ENCODE measurements at places on chromosomes 16 and 17.

- no peak for DNase-seq
Measured at GRCh38 chr16:58325941-58326340, 31.1 kb upstream of the PRSS54 start.

GRCh38 chr17:42438600-42439567 is 15.8 kb upstream of the CAVIN1 start:
- DNase-seq = no peak

DNA sequence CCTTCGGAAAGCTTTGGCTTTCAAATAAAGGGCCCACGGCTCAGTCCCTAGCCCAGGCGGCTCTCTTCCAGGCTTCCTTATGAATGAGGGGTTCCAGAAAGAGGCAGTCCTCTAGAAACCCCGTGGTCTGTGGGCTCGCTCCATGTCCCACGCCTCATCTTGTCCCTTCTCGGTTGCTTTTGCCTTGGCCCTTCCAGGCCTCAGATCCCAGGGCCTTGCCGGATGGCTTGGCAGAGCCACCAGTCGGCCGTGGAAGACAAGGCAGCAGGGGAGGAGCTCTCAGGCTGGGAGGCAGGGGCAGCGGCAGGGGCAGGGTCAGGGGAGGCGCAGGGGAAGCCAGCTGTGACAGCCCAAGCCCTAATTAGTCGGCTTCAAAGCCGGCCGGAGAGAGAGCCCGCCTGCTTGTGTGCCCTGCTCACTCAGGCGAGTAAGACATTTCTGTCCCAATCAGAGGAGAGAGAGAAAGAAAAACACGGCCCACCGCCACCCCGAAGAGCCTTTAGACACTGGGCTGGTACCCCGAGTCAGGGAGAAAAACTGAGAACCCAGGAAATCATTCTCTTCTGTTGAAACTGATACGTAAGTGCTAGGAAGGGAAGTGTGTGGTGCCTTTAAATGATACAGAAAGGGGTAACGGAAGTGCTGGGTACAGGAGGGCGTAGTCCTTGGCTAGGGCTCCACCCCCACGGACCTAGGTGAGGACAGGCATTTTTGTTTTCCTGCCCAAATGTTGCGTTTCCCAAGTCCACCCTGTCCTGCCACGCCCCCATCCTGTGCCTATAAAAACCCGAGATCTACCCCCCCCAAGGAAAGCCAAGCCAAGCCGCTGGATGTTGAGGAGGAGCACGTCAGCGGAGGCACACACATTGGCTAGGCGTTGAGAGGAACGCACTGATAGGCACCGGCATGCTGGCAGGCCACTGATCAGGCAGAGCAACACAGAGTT is 27.8 kb upstream of the MEIOC start:
- DNase-seq = no peak

DNA sequence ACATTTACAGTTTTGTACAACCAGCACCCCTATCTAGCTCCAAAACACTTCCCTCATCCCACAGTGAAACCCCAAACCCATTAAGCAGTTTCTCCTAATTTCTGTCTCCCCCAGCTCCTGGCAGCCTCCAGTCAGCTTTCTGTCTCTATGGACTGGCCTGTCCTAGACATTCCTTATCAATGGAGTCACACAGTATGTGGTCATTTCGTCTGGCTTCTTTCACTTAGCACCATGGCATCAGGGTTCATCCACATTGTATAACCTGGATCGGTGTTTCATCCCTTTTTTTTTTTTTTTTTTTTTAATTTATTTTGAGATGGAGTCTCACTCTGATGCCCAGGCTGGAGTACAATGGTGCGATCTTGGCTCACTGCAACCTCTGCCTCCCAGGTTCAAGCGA is 68.5 kb downstream of the ZDHHC7 start:
- DNase-seq = no peak

DNA sequence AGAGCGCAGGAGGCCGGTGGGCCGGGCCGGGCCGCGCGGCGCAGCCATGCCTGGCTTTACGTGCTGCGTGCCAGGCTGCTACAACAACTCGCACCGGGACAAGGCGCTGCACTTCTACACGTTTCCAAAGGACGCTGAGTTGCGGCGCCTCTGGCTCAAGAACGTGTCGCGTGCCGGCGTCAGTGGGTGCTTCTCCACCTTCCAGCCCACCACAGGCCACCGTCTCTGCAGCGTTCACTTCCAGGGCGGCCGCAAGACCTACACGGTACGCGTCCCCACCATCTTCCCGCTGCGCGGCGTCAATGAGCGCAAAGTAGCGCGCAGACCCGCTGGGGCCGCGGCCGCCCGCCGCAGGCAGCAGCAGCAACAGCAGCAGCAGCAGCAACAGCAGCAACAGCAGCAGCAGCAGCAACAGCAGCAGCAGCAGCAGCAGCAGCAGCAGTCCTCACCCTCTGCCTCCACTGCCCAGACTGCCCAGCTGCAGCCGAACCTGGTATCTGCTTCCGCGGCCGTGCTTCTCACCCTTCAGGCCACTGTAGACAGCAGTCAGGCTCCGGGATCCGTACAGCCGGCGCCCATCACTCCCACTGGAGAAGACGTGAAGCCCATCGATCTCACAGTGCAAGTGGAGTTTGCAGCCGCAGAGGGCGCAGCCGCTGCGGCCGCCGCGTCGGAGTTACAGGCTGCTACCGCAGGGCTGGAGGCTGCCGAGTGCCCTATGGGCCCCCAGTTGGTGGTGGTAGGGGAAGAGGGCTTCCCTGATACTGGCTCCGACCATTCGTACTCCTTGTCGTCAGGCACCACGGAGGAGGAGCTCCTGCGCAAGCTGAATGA is 606 bp downstream of the THAP11 start:
- DNase-seq = peak; percentile 28

DNA sequence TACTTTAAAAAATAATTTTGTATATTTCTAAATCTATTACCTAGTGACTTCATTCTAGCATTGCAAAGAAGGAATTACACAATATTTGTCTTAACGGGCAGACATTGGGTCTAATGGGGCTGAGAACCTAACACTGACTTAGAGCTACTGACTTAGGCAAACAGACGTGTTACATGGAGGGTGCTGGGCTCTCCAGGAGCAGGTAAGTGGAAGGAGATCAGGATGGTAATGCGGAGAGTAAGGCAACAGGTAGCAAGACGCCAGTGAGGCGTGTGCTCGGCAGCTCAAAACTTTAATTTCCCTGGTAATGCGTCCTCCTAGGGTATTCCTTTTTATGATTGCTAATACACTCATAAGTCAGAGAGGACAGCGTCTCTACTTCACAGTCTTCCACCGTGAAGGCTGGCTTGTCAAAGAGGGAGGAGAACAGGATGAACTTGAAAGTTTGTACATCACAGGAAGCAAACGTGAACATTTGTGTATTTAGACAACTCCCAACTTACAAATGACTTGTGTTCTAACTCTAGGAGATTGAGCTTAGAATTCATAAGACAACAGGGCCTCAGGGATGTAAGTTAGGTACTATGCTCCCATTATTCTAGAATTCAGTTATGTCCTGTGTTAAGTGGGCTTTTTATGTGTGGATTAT is 4.6 kb downstream of the KRT28 start:
- no peak for DNase-seq

DNA sequence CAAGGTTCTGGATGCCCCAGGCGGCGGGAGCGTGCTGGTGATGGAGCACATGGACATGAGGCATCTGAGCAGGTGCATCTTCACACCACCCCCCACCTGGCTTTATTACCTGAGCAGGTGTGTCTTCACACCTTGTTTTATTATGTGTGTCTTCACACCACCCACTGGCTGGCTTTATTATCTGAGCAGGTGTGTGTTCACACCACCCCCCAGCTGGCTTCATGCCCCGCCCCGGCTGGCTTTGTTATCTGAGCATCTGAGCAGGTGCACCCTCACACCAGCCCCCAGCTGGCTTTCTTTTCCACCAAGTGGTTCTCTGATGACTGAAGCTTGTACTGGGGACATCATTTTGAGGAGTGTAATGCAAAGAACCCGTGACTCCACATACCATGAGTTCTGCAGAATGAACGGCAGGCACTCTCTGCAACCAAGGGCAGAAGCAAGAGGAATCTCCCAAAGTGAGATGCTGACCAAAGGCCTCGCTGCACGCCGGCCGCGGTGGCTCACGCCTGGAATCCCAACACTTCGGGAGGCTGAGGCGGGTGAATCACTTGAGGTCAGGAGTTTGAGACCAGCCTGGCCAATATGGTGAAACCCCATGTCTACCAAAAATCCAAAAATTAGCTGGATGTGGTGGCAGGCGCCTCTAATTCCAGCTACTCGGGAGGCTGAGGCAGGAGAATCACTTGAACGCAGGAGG is 2.6 kb downstream of the FN3KRP start:
- DNase-seq = no peak

- DNase-seq = no peak
Measured at GRCh38 chr17:51289696-51290111, 29.4 kb downstream of the UTP18 start.

GRCh38 chr17:37447641-37448040 is 41.0 kb downstream of the TADA2A start:
- DNase-seq = peak; percentile 47

- no peak for DNase-seq
Measured at GRCh38 chr16:71658771-71659170, 32.8 kb downstream of the MARVELD3 start.

DNA sequence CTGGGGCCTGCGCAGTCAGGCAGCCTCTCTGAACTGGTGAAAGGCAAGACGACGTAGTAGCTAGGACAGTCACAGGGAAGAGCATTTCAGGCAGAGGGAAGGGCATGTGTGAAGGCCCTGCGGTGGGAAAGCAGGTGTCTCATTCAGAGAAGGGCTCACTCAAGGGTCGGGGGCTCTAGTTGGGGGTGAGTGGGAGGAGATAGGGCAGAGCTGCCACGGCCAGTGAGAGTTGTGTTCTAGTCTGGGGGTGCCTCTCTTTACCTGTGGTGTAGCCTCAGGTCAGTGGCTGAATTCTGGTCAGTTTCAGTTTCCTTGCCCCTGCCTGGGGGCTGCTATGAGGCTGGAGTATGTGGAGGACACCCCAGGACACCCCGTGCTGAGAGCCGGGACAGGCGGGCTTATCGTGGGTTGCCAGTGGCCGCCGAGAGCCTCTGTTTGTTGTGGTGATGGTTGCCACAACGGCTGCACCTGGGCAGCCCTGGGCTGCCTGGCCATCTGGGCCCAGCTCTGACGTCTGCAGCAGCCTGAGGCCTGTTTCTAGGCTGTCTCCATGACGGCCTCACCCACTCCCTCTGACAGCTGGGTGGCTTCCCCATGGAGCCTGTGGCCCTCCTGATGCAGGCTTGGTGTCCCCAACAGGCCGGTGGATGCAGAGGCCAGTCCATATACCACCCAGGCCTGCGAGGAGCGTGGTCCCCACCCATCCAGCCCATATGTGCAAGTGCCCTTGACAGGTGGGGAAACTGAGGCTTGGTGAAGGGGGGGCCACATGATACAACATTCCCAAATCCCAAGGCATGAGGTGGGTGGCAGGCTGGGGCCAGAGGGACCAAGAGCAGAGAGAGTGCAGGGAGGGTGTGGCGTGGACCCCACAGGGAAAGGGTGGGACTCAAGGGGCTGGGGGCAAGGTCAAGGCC is 10.8 kb downstream of the MAP2K3 start:
- DNase-seq = peak; percentile 45

DNA sequence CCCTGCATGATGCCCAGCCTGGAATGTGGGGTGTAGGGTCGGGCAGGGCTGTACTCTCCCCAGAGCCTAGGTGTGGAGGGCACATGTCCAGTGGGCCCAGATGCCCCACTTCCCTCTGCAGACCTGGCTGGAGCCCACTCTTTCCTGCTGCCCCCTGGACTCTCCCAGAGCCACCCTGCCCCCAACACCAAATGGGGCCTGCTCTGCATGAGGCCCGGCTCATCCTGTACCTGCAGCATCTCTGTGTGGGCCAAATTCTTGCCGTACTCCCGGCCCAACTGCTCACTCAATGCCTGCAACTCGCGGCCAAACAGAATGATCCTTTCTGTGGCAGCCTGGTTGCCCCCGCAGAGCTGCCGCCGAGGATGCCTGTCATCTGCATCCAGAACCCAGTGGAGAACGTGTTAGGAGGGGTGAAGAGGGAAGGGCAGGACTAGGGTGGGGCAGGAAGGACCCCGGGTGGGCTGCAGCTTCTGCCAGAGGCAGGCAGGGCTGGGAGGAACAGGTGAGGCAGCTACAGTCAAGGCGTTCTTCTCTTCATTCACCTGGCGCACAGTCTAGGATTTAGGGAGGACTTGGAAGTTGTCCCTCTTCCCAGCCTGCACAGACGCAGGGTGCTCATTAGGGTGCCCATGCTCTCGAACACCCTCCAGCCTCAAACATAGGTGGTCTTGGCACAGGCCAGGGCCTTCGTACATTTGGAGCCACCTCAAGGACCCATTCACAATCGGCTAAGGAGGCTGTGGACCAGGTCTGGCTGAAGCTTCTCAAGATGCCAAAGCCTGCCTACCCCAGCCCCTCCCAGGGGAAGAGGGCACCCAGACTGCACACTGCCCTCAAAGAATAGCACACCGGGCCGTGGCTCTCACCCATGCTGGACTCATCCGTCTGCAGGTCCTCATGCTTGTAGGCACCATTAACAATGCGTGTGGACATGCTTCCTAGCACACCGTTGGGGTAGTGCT is 8.7 kb upstream of the GFOD2 start:
- no peak for DNase-seq

DNA sequence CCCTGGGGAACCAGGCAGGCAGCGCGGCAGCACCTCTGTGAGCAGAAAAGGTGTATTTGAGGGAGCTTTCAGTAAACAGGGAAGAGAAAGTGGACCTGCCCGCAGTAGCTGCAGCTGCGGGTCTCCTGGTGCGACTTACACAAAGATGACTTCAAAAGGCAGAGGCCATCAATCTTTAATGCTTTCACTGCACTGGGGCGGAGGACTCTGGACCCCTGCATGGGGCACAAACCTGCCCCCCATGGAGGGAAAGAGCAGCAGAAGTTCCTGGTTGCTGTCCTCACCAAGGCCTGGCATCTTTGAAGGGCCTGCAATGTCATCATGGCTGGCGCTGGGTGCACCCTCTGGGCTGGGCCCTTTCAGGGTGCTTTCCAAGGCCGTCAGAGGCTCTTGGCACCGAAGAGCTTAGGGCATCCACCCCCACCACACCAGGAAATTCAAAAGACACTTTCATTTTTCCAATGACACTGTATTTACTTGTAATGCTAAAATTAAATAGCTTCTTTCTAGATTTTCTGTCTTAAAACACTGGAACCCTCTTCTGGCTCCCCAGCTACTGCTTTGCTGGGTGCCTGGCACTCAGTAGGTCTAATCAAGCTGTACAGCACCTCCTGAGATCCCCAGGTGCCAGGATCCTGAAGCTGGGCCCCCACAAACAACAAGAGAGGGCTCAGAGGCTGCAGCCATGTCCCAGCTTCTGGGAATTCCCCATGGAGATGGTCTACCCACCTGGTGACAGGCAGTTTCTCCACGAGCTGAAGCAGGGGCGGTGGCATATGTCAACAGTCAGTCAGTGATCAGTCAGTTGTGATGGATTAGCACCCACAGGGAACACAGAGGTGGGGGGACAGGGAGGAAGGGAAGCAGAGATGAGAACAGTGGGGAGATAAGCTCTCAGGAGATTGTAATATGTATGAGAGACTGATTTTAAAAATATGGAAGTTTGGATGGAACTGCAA is 2.1 kb upstream of the CACNG1 start:
- no peak for DNase-seq

GRCh38 chr17:41974658-41975057 is 8.1 kb downstream of the CNP start:
- DNase-seq = no peak
